ENCODE measurements at places on chromosomes 2 and 18.

DNA sequence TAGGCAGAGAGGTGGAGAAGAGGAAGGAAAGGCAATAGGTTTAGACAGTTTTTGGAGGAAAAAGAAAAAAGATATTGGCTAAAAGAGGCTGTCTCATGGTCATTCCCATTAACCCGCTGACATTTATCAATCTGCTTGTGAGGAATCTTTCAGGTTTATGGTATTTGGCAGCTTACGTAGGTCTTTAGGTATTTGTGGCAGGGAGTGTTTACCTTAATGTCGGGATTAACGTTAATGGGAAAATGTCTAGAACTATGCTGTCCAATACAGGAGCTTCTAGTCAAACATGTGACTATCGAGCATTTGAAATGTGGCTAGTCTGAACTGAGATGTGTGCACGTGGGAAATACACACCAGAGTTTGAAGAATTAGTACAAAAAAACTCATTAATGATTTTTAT, 144.2 kb downstream of the BABAM2 start:
- H3K4me3 ChIP-seq = no peak overlapping the region
- no peak for DNase-seq
- no peak overlapping the region for H3K27ac ChIP-seq
- H3K4me1 ChIP-seq = no peaks in the 10 kb centered on the region
- H3K36me3 ChIP-seq = no peaks in the 10 kb centered on the region

GRCh38 chr2:111116843-111117597, 3.7 kb upstream of the BCL2L11 start:
- peaks cover 12% of the 10 kb centered on the region for H3K27me3 ChIP-seq
- H3K4me3 ChIP-seq = no peak overlapping the region
- no peak overlapping the region for H3K27ac ChIP-seq
- peaks cover 38% of the 10 kb centered on the region for H3K4me1 ChIP-seq

DNA sequence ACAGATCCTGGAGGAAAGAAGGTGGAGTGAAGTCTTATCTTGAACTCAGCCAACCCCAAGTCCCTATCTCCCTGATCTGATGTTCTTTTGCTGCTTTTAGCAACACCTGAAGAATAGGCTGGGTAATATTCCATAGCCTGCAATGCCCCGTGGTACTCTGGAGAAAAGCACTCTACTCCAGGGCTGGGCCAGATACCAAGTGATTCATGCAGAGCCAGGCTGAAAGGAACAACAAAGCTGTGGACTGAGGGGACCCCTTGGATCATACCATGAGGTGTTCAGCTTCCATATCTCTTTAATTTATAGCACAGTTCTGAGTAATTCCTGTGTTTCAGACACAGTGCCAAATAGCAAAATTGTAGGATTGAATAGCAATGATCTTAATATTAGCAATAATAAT, 130.6 kb downstream of the NXPH2 start:
- no peak overlapping the region for H3K4me3 ChIP-seq
- H3K27me3 ChIP-seq = no peaks in the 10 kb centered on the region
- H3K27ac ChIP-seq = no peak overlapping the region
- no peaks in the 10 kb centered on the region for H3K4me1 ChIP-seq
- DNase-seq = no peak

DNA sequence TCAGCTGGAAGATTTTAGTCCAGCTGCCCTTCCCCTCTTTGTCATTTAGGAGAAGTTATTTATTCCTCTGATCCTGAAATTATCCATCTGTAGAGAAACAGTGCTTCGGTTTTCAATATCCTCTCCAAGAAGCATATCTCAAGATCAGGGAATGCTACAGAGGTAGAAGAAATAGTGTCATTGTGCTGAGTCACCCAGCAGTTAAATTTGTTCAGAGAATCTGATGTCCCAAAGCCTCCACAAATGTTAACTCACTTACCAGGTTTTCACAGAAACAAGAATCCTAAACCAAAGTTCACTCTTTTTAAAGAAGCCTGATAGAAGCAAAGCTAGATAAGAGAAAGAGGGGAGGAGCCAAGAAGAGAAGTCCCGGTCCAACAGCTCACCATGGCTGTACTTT, 480.7 kb upstream of the GYPC start:
- H3K4me1 ChIP-seq = no peaks in the 10 kb centered on the region
- DNase-seq = no peak
- no peaks in the 10 kb centered on the region for H3K27me3 ChIP-seq
- no peak overlapping the region for H3K27ac ChIP-seq
- no peak overlapping the region for H3K4me3 ChIP-seq

- no peaks in the 10 kb centered on the region for H3K27me3 ChIP-seq
- no peak overlapping the region for H3K4me3 ChIP-seq
- no peaks in the 10 kb centered on the region for H3K36me3 ChIP-seq
- H3K27ac ChIP-seq = no peak overlapping the region
- no peak for DNase-seq
Observed at GRCh38 chr2:6410313-6410712, 455.4 kb downstream of the CMPK2 start.

GRCh38 chr2:165757906-165758675, 36.0 kb downstream of the GALNT3 start:
- H3K27me3 ChIP-seq = no peaks in the 10 kb centered on the region
- no peak overlapping the region for H3K27ac ChIP-seq
- H3K4me3 ChIP-seq = no peak overlapping the region
- H3K36me3 ChIP-seq = no peaks in the 10 kb centered on the region

DNA sequence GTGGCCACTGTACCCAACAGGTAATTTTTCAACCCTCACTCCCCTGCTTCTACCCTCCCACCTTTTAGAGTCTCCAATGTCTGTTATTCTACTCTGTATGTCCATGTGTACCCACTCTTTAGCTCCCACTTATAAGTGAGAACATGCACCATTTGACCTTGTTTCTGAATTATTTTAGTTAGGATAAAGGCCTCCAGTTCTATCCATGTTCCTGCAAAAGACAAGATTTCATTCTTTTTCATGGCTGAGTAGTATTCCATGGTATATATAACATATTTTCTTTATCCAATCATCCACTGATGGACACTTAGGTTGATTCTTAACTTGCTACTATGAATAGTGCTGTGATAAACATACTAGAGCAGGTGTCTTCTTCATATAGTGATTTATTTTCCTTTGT, 9.1 kb downstream of the PECR start:
- DNase-seq = no peak
- H3K36me3 ChIP-seq = no peaks in the 10 kb centered on the region
- H3K4me3 ChIP-seq = no peak overlapping the region
- no peaks in the 10 kb centered on the region for H3K27me3 ChIP-seq
- no peaks in the 10 kb centered on the region for H3K4me1 ChIP-seq
- no peak overlapping the region for H3K27ac ChIP-seq

GRCh38 chr2:142234741-142235140, 103.9 kb upstream of the LRP1B start:
- no peak overlapping the region for H3K27ac ChIP-seq
- no peaks in the 10 kb centered on the region for H3K27me3 ChIP-seq
- H3K4me1 ChIP-seq = no peaks in the 10 kb centered on the region
- no peak for DNase-seq
- no peaks in the 10 kb centered on the region for H3K36me3 ChIP-seq

DNA sequence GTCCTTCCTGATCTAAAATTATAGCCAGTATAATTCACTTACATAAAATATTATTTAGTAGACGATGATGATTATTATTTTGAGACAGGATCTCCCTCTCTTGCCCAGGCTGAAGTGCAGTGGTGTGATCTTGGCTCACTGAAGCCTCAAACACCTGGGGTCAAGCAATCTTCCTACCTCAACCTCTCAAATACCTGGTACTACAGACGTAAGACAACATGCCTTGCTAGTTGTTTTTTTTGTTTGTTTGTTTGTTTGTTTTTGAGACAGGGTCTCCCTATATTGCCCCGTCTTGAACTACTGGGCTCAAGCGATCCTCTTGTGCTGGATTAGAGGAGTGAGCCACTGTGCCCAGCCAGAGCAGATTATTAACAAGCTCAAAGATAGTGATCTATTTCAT, 399.1 kb upstream of the ZNF804A start:
- no peaks in the 10 kb centered on the region for H3K27me3 ChIP-seq
- no peak overlapping the region for H3K4me3 ChIP-seq
- H3K4me1 ChIP-seq = no peaks in the 10 kb centered on the region
- no peak for DNase-seq
- no peaks in the 10 kb centered on the region for H3K36me3 ChIP-seq
- H3K27ac ChIP-seq = no peak overlapping the region

GRCh38 chr2:234930397-234930796, 21.4 kb upstream of the SH3BP4 start:
- no peaks in the 10 kb centered on the region for H3K4me1 ChIP-seq
- DNase-seq = no peak
- H3K36me3 ChIP-seq = no peaks in the 10 kb centered on the region
- no peak overlapping the region for H3K4me3 ChIP-seq

All from GM12878 (cell line).